Aorta (tissue), 5 donors: ENCODE measurements at places on chromosomes 7 and 10. TPM values are rescaled to one million over a fixed set of nuclear protein-coding genes. Genes with fewer than 3 reads are reported as not detected.

COX19 gene
- total RNA-seq, result 17.0 TPM

ATG9B gene
- 0.12 TPM for total RNA-seq

NOLC1 gene
- 35.9 TPM for total RNA-seq

MOGAT3 gene
- not detected for total RNA-seq

OIT3 gene
- 0.15 TPM for total RNA-seq

ADAMTS14 gene
- total RNA-seq, result 2.4 TPM

DAGLB gene
- 19.7 TPM for total RNA-seq

ZNF33A gene
- 28.9 TPM for total RNA-seq

CDHR3 gene
- 3.8 TPM for total RNA-seq

FEZF1 gene
- total RNA-seq, result not detected

VSTM4 gene
- total RNA-seq, result 24.6 TPM

FFAR4 gene
- 0.12 TPM for total RNA-seq

ANKRD26 gene
- 5.8 TPM for total RNA-seq

DNA sequence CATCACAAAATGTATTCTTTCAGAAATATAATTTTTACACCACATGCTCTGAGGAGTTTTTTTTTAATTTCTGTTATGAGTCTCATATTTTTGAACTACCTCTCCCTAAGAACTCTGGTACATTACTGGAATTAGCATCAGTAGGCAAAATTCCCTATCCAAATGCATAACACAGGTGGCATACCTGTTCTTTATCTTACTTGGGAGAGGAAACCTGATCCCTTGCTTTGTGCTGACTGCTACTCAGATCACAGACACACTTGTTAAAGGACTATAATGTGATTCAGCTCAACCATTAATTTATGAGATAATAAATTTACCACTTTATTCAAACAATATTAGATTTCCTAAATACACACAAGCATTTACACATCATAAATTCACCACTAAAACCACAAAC lies 617.2 kb downstream of the GRM8 start:
- no peak for DNase-seq

GRCh38 chr7:36736899-36737211 lies 12.6 kb upstream of the AOAH start:
- DNase-seq, result no peak

- no peak for DNase-seq
Measured at GRCh38 chr10:36362257-36362656, 720.2 kb upstream of the FZD8 start.

- no peak for DNase-seq
Measured at GRCh38 chr7:16563281-16564022, 36.8 kb downstream of the LRRC72 start.

DNA sequence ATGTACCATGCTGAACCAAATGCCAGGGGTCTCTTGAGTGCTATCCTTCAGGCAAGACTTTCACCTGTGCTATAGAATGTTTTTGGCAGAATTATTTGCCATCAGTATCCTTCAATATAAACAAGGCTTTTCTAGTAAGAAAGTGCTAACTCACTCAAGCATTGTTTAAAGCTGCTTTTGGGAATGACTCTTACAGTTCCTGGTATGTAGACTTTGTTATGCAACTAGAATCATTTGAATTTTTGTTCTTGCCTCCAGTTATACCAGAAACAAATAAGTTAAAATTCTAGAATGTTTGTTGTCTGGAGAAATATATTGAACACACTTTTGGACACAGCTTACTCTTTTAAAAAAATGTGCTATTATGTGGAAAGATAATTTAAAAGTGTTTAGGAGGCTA lies 39.5 kb upstream of the RTKN2 start:
- DNase-seq, result no peak

- DNase-seq, result no peak
Measured at GRCh38 chr10:88077977-88078376, 214.6 kb downstream of the PTEN start.

DNA sequence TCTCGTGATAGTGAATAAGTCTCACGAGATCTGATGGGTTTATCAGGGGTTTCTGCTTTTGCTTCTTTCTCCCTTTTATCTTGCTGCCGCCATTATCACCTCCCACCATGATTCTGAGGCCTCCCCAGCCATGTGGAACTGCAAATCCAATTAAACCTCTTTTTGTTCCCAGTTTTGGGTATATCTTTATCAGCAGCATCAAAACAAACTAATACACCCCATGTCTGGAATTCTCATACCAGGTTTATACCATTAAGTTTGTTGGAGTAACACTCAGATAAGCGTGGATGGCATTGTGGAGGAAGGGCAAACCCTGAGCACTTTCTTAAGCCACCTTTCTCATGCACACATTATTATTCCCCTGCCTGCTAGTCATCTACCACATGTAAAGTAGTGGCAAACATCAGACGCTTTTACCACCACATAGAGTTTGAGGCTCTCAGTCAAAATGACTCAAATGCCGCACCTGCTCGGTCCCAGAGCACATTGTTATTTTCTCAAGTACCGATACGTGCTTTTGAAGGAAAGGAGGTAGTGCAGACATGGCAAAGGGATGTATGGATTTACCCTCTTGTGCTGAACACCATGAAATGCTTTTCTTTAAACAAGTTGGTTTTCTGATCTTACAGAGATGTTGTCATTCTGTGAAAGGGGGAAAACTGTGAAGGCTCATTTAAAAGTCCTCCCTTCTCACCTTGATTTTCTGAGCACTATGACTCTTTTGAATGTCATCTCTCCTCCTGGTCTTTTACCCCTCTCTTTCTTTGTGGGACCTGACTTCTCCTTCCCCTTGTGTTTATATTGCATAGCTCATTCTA lies 429.7 kb downstream of the EXOC4 start:
- no peak for DNase-seq

- DNase-seq, result no peak
Measured at GRCh38 chr7:22146961-22147512, 201.3 kb upstream of the CDCA7L start.

DNA sequence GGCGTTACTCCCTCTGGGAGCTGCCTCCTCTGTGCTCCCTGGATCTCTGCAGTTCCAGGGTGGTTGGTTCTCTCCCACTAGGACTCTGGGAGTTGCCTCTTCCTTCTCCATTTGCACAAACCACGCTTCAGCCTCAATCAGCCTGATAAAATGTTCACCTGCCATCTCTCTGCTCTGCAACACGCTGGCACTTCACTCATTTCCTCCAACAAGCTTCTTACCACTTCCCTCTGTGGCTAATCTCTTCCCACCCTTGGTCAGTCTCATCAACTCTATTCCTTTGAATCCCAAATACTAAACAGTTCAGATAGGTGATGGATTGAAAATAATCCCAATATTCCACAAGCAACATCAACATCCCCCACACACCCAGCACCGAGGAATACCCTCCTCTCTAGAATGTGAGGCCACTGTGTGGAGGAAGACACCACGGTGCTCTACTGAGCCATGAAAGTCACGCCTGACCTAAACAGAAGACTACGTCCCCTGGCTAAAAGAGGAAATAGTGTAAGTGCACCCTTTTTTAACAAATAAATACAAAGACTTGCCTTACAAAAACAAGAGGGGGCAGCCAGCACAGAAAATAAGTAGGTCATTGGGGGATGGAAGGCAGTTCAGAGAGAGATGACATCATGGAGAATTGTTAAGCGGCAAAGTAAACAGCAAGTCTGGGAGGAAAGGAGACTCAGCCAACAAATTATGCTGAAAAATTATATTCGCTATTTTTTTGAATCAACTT lies 1.9 kb upstream of the FAM170B start:
- no peak for DNase-seq

DNA sequence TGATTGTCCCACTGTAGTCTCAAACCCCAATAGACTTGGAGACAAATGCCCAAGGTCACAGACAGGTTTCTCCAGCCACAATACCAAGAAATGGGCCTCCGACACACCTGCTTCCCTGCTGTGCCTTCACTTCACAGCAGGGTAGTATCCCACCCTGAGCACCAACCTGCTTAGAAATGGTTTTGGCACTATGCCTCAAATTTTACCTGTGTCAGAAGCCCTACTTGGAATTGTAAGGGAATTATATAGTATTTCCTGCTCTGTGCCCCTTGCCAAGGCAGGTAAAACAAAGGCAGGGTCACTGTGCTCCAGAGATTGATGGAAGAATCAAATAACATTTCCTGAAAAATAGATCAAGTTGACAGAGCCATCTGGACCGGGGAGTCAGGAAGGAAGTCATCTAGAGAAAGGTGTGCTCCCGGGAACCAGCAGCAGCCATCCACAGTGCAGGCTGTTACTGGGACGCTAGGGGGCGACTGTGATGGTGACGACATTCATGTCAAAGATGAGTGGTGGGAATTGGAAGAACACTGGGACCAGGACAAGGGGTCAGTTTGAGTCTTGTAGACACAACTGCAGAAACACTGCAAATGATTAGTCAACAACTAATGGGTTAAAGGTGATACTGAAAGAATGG lies 117.8 kb upstream of the AKR1E2 start:
- no peak for DNase-seq

DNA sequence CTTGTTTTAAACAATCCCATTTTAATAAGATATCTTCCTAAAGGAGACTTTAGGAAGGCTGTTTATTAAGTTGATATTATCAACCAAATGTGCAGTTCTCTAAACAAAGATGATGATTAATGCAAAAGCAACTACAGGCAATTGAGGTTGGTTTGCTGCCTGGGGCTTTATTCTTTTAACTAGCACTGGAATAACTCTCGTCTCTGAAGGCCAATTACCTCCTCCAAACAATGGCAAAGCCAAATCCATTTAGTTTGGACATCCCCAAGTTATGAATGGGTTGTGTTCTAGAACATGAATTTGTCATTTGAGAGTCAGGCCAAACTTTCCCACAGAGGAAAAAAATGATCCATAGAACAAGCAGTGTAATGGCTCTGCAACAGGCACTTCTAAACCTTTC lies 114.1 kb downstream of the SLC16A9 start:
- DNase-seq, result no peak

DNA sequence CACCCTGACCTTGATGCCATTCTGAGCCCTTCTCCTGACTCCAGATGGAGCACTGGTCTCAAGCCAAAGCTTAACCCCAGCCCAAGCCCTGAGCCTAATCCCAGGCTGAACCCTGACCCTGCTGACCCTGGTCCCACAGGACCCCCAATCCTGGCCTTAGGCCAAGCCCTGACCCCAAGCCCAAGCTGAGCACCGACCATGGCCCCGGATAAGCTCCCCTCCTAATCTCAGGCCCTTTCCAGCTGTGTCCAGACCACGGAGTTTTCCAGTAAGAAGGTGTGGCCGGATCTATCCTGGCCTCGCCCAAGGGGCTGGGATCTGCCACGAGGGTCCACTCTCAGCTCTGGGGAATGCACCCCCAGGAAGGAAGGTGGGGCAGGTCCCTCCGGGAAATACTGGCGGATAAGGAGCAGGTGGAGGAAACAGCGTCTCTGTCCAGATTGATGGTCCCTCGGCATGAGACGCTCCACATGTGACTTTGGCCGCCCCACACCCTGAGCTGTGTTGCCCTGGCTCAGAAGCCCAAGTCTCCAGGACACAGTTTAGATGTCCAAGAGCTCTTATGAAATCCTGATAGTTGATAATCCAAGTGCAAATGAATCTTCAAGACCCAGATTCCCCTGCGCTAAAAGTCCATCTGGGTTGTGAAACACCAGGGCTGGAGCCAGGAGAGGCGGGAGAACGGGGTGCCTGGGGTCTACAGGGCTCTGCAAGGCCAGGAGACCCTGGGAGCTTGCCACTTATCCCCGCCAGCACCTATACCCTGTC lies 10.4 kb downstream of the ELN start:
- no peak for DNase-seq

DNA sequence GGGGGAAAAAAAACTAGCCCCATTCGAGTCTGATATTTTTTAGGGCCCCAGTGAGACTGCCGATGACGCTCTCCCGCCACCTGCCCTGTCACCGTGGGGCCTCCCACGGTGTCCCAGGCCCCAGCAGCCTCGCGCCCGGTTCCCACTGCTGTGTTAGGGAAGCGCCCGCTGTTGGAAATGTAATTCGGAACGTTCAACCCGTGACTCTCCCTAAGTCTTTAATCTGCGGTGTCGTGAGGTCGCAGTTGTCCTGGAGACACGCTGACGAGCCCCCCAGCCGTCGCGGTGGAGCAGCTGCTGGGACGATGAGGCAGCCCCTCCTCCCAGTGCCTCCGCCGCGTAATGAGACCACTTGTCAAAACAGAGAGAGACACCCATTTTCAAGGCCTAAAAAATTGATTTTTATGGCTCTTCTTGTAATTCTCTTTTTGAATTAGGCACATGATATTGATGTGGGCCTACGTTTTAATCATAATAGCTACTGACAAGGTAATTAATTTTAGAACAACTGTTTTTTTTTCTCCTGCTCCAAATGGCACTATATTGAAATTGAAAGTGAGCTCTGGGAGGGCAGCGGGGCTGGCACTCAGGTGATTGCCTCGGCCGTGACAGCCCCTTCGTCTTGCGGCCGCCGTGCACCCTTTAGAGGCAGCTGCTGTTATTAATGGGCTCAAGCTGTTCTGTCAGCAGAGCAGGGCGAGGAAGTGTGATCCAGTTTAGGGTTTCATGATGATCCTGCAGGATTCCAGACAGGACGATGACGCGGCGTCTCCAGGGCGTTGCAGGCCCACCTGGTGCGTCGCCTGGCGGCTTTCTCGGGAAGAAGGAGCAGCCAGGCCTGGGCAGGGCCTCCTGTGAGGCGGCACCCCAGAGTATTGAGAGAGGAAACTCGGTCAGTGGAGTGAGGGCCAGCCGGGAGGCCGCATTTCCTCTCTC lies 63.3 kb downstream of the NKX6-2 start:
- no peak for DNase-seq

DNA sequence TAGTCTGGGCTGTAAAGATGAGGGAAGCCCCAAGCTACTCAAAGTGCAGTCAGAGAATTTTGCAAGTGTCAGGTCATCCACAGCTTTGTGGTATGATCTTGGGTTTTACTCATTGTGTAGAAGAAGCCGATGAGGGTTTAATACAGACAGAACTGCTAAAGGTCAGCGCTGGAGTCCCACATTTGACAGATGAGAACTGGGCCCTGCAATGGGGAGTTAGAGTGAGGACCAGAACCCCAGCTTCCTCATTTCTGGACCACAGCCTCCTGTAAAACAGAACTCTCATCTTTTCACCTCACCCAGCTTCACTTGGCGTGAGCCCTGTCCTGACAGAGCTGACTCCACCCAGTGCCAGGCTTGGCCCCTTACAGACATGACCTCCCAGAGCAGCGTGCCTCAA lies 20.1 kb downstream of the LRRC20 start:
- no peak for DNase-seq

DNA sequence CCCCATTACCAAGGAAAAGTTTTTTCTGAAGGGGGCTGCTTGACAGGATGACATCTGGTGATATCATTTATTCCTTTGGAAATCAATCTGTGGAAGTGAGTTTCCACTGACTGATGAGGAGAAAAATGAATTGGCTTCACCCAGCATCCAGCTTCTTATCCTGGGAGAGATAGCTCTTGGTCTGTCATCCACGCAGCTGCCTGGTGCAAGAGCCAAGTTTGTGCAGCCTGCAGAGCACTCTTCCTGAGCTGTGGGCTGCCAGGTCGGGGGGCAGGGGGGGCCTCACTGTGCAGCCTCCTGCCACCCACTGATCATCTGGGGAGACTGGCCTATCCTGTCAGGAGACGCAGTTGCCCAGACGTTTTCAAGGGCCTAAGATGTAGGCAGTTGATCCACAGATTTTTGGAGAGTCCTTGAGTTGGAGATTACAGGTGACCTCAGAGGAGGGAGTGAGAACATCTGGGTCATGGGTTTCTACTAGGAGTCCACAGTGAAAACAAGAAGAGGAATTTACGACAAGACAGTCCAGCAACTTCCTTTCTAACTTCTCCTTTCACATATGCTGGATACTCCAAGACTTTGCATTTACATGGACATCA lies 75.4 kb downstream of the EGFR start:
- DNase-seq, result no peak

GRCh38 chr10:47031901-47032465 lies 120.8 kb downstream of the PTPN20 start:
- DNase-seq, result peak; percentile 54
